Kasumi-1 (cell line): ENCODE measurements at places on chromosomes 2 and 18.

GRCh38 chr2:161124201-161124600, 36.0 kb upstream of the TANK start:
- no peak for DNase-seq

DNA sequence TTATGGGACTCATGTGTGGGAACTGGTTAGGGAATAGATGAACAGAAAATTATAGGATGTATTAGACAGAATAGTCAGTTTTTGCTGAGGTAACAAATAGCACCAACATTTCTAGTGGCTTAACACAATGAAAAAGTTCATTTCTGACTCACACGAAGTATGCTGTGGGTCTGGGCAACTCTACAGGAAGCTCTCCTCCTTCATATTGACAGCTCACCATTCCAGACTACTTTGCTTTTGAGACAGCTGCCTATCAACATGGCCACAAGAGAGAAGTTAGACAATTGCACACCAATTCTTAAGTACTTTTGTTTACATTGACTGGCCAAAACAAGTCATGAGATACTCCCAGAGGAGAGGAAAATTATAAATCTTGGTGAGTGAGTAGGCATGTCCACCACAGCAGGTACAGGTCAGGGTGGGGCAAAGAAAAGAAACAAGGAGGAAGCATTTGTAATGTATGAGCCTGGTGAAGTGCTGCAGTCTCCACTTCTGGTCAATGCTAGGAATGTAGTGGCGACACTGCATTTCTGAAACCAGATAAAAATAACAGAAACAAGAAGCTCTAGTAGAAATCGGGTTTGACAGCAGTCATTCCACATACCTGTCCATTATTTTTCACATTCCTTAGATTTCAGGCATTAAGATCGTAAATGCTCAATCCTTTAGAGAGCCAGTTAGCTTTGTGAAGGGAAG, 141.6 kb downstream of the ICOS start:
- DNase-seq, result no peak

GRCh38 chr2:65161551-65162100, 31.7 kb upstream of the RAB1A start:
- no peak for DNase-seq

DNA sequence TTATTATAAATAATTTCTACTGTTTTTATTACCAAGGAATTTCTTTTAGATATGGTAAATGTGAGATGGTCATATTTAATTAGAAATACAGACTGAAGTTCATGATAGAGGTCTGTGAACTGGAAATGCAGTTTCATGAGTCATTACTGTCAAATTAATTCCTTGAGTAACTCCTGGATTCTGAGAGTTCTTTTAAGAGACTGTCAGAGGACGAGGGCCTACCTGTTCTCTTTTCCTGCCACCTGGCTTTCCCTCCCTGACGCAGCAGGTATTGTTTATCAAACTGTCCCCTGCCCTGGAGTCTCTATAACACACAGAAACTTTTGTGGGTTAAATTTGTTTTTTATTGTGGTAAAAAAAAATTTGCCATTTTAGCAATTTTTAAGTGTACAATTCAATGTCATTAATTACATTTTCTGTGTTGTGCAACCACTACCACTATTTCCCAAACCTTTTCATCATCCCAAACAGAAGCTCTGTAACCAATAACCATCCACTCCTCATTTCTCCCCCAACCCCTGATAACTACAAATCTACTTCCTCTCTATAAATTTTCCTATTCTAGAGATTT, 142.6 kb downstream of the DIS3L2 start:
- DNase-seq, result no peak

GRCh38 chr2:181105562-181105961, 125.2 kb downstream of the UBE2E3 start:
- no peak for DNase-seq
